H7 (cell line): ENCODE measurements at places on chromosomes 5 and 9. TPM values are rescaled to one million over a fixed set of nuclear protein-coding genes. Genes with fewer than 3 reads are reported as not detected.

Gene PCDHB10
- 0.03 and 0.33 TPM in 2 replicates for total RNA-seq

Gene TMEM174
- not detected in 2 replicates for total RNA-seq

DNA sequence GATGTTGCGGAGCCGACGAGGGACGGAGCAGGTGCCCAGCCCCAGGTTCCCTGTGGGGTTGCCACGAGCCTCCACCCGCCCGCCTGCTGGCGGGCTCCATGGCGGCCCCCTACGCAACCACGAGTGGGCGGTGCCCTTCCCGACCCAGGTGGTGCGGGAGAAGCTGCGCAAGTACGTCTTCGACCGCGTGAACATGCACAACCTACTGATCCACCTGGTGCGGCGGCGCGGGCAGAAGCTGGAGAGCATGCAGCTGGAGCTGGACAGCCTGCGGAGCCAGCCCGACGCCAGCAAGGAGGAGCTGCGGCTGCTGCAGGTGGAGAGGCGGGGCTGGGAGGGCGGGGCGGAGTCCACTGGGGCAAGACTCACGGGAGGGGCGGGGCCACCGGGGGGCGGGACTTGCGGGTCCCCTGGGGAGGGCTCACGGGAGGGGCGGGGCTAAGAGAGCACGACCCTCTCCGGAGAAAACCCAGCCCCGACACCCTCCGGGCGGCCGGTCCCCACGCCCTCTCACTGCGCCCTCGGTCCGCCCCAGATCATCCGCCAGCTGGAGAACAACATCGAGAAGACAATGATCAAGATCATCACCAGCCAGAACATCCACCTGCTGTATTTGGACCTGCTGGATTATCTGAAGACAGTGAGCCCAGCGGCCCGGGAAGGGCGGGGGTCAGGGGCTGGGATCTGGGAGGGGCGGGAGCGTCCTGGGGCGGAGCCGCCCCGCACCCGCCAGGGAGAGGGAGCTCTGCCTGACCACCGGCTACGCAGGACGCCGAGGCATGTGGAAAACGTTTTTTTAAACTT, 3.9 kb downstream of the CCDC183 start:
- peak; percentile 99 for DNase-seq

- DNase-seq = no peak
Observed at GRCh38 chr9:18796696-18797270, 236.2 kb downstream of the SAXO1 start.

Gene WHRN
- total RNA-seq = 4.4 and 10.6 TPM in 2 replicates

Gene PRRX2
- 10.8 and 12.7 TPM in 2 replicates for total RNA-seq

DNA sequence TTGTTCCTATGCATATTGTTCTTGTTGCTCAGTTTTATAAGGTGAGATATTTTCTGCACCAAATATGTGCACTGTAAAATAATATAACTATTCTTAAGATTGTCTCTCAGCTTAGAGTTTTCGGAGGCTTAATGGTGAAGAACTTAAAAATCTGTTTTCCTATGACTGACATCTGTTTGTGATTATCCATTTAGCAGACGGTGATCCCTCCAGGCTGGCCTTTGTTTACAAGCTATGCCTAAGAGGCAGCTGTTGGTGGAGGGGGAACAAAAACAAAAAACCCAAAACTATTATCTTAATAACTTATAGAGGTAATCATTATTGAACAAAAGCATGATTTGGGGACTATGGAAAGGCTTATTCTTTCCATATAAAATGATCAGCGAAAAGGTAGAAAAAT, 658 bp downstream of the PDCD1LG2 start:
- DNase-seq = no peak

- no peak for DNase-seq
Observed at GRCh38 chr9:19975499-19975898, 186.7 kb upstream of the SLC24A2 start.

GRCh38 chr9:135018306-135018915, 69.1 kb upstream of the OLFM1 start:
- DNase-seq = no peak
